Activated naive CD4-positive, alpha-beta T cell (primary cell): ENCODE measurements at places on chromosomes 1 and 21.

DNA sequence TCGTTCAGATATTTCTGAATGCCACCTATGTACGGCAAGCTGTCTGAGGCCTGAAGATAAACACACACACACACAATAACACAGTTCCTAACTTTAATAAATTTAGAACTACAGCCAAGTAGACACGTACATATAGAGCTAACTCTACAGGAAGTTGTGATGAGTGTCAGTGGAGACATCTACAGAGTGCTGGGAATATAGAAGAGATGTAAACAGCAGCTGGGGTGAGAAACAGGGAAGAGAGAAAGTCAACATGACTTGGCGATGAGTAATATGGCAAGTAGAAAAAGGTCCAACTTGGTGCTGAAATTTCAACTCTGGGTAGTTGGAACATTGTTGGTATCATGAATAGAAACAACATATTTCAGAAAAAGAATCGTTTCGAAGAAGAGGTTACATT lies 206.5 kb downstream of the ZP4 start:
- DNase-seq, result no peak

- DNase-seq, result no peak
These were observed 58.6 kb upstream of the NBL1 start for GRCh38 chr1:19585507-19585906.

DNA sequence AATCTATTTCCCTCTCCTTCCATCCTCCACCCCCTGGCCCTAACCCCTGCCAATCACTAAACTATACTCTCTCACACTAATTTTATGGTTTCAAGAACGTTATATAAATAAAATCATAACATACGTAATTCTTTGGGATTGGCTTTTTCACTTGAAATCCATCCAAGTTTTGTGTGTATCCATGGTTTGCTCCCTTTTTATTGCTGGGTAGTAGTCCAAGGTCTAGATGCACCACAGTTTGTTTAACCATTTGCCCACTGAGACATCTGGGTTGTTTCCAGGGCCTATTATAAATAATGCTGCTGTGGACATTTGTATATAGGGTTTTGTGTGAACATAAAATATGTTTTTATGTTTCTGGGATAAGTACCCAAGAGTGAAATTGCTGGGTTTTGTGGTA lies 61.4 kb downstream of the TEX35 start:
- DNase-seq, result no peak

DNA sequence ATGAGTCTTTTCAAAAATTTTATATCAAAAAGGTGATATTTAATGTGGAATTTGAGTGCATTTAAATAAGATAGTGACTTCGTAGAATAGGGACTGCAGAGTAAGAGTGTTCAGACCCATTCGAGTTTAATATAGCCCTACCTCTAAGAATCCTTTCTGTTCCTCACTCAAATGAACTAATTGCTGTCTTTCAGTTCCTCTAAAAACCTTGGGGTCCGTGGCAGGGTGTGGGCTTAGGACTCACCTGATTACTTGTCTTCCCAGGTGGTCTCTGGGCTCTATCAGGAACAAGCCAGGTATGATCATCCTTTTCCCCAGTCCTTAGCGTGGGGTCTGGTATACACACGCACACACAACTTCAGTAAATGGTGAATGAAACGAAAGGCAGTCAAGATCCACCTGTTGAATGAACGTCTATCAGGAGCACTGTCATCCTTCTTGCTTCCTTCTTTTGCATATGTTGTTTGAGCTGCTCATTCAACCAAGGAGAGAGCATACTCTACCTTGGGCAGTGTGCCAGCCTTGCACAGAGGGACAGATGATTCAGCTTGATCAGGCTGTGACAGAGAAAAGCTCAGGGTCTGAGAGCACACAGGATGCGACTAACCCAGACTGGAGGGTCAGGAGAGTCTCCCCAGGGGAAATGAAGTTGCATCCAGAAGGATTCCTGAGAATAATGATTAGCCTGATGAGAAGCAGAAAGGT lies 1.2 kb upstream of the RNF11 start:
- DNase-seq, result no peak

DNA sequence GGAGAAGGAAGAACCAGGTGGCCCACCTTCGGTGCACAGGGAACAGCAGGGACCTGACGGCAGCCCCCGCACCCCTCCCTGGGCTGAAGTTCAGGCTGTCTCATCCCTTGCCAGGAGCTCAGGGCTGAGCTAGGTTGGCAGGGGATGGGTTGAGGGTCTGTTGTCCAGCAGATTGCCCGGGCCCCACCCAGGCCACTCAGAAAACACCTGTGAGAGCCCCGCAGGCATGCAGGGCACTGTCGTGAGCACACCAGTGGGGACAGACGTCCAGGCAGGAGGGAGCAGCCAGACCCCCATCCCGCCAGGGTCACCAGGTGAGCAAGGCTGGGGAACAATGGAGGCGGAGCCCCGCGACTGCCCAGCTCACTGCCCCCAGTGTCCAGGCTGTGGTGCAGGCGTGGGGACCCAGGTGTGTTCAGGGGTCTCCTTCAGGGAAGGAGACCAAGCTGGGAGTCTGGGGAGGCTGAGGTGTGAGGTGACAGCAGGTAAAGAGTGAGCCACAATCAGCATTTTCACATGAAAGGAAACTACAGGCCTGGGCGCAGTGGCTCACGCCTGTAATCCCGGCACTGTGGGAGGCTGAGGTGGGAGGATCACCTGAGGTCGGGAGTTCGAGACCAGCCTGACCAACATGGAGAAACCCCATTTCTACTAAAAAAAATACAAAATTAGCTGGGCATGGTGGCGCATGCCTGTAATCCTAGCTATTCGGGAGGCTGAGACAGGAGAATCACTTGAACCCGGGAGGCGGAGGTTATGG lies 9.4 kb upstream of the SAMD11 start:
- no peak for DNase-seq

DNA sequence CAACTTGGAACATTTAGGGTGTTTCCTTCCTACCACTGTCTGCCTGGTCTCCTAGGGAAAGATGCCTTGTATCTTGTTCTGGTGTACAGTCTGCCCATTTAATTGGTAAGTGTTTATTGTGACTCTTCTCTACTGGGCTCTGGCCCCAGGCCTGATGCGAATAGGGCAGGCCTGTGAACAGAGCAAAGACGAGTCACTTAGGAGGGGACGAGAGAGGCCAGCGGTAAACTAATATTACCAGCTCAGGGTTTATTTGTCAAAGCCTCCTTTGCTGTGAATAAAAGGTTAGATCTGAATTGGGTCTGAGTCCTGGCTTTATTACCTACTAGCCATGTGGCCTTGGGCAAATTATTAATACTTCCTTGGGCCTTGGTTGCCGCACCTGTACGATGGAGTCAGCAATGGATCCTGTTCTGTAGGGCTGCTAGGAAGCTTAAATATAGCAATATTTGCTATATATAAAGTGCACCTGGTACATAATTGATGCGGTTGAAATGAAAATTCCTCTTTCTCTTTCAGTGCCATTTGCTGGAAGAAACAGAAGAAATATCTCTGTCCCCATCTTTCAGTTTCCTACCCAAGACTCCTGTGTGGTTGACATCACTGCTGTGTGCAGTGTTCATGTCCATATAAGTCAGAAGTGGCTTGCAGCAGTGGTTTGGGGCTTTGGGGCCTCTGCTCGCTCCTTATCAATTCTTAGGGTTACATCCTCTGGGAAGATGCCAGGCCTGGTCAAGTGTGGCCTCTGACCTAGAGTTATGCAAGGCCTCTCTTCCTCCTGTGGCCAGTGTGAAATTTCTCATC lies 32.4 kb downstream of the MAPKAPK2 start:
- DNase-seq, result no peak

- no peak for DNase-seq
These were observed 16.5 kb downstream of the BACH1 start for GRCh38 chr21:29315131-29315749.

GRCh38 chr1:89519779-89520358 lies 4.8 kb upstream of the LRRC8B start:
- DNase-seq, result peak; percentile 7

- DNase-seq, result no peak
These were observed 36.1 kb upstream of the KHDRBS1 start for GRCh38 chr1:31977385-31978131.

GRCh38 chr21:32604464-32604863 lies 7.7 kb downstream of the CFAP298 start:
- DNase-seq, result no peak

GRCh38 chr1:193754151-193754550 lies 567.7 kb upstream of the B3GALT2 start:
- DNase-seq, result no peak

GRCh38 chr1:154427173-154428139 lies 22.3 kb downstream of the IL6R start:
- DNase-seq, result no peak

- no peak for DNase-seq
These were observed 4.6 kb downstream of the TMEM63A start for GRCh38 chr1:225877580-225877979.

DNA sequence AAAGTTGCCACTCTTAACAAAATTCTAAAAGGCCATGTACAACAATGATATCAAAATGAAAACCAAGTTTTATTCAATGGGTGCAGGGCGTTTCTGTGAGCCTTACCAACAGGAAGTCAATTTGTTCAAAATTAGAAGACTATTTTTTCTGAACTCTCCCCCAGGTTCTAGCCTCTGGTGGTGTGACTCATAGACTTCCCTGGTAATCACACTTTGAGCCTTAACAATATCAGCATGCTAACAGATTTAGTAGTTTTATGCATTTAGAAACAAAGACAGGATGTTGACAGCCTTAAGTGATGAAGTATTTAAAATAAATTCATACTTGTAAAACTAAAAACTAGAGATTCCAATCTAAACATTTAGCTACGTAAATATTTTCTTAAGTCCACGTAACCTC lies 88.4 kb downstream of the LRRC8C start:
- no peak for DNase-seq
